Uterus (tissue), 4 donors: ENCODE measurements at places on chromosomes 2 and 18. TPM values are rescaled to one million over a fixed set of nuclear protein-coding genes. Genes with fewer than 3 reads are reported as not detected.

The RAD51AP2 gene
- not detected for total RNA-seq

The ACADL gene
- total RNA-seq: 0.26 TPM

The MBD1 gene
- 20.3 TPM for total RNA-seq

The AQP12A gene
- not detected for total RNA-seq

The FEV gene
- not detected for total RNA-seq

The MYO3B gene
- total RNA-seq: 0.09 TPM

The HOXD13 gene
- total RNA-seq: not detected

The LOXL3 gene
- 13.9 TPM for total RNA-seq

The ABCG8 gene
- total RNA-seq: not detected

The UBE2E3 gene
- total RNA-seq: 31.2 TPM

The SIX3 gene
- not detected for total RNA-seq

The NOL4 gene
- 0.55 TPM for total RNA-seq

The FOXI3 gene
- total RNA-seq: not detected

The ERLEC1 gene
- total RNA-seq: 30.2 TPM

The LYPD1 gene
- 0.55 TPM for total RNA-seq

The HEATR5B gene
- total RNA-seq: 17.9 TPM

The IL1RL1 gene
- total RNA-seq: 1.7 TPM

The CABYR gene
- total RNA-seq: 2.0 TPM

The CNTNAP5 gene
- 1.4 TPM for total RNA-seq

The CHPF gene
- total RNA-seq: 16.5 TPM

The RUFY4 gene
- total RNA-seq: not detected

The ACTR1B gene
- 56.5 TPM for total RNA-seq

The SH3RF3 gene
- total RNA-seq: 10.2 TPM

The FSIP2 gene
- 0.59 TPM for total RNA-seq

The KCTD1 gene
- total RNA-seq: 15.7 TPM

The ANKRD30B gene
- not detected for total RNA-seq

The HOXD9 gene
- 22.1 TPM for total RNA-seq

The FAM117B gene
- total RNA-seq: 0.26 TPM

The ATP6V1B1 gene
- not detected for total RNA-seq
